Kidney (tissue), 22 donors: ENCODE measurements at places on chromosomes 5 and 9. TPM values are rescaled to one million over a fixed set of nuclear protein-coding genes. Genes with fewer than 3 reads are reported as not detected.

CDC25C gene
- not detected for polyA plus RNA-seq

F2RL2 gene
- polyA plus RNA-seq, result 0.32 TPM

PCDHA6 gene
- 0.80 TPM for polyA plus RNA-seq

C9orf50 gene
- polyA plus RNA-seq, result 2.8 TPM

IL7R gene
- polyA plus RNA-seq, result 0.34 TPM

GABRB2 gene
- 0.90 TPM for polyA plus RNA-seq

FOXD4 gene
- 0.43 TPM for polyA plus RNA-seq

WNT8A gene
- polyA plus RNA-seq, result not detected

LCN9 gene
- not detected for polyA plus RNA-seq

MYOZ3 gene
- 1.3 TPM for polyA plus RNA-seq

IFNA21 gene
- not detected for polyA plus RNA-seq

ITGA2 gene
- 4.9 TPM for polyA plus RNA-seq

TXNDC8 gene
- not detected for polyA plus RNA-seq
